ENCODE measurements at places on chromosomes 3 and 15.

DNA sequence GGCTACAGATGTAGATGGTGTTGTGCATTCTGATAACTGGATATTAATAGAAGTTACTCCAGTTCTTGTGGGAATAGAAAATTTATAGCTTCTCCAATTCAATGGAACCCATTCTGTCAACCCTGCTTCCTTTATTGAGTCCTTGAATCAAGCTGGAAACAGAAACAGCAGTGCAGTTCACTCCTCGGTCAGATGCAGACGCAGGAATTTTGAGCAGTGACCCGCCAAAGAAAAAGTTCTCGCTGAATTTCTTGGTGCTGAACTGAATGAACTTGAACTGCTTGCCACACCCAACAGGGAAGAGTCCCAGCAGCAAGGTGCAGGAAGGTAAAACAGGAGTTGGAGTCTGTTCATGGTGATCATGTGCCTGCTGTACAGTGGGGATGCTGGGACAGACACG is 10.3 kb downstream of the HRH1 start:
- no peak for DNase-seq

GRCh38 chr15:38252481-38253350 is at the start of gene SPRED1:
Gene SPRED1, plus strand, starts transcription at chr15:38252836. Its CDS starts 350 bp downstream, at chr15:38253186.
- peak; percentile 68 for DNase-seq

GRCh38 chr15:26394801-26395200 is 378.1 kb downstream of the GABRB3 start:
- DNase-seq: no peak

GRCh38 chr15:67579164-67579563 is 36.7 kb downstream of the MAP2K5 start:
- peak; percentile 65 for DNase-seq

- DNase-seq: no peak
Observed at GRCh38 chr15:69154684-69155083, 5.8 kb upstream of the GLCE start.

GRCh38 chr3:185756477-185756876 is 68.4 kb downstream of the IGF2BP2 start:
- no peak for DNase-seq

GRCh38 chr15:82571722-82572222 is 31.5 kb upstream of the RPS17 start:
- no peak for DNase-seq

- DNase-seq: no peak
Observed at GRCh38 chr3:34146596-34146995, 348.2 kb downstream of the PDCD6IP start.

- no peak for DNase-seq
Observed at GRCh38 chr15:96035091-96035490, 295.4 kb upstream of the NR2F2 start.

- DNase-seq: no peak
Observed at GRCh38 chr3:72380711-72381493, 467.3 kb downstream of the SHQ1 start.

DNA sequence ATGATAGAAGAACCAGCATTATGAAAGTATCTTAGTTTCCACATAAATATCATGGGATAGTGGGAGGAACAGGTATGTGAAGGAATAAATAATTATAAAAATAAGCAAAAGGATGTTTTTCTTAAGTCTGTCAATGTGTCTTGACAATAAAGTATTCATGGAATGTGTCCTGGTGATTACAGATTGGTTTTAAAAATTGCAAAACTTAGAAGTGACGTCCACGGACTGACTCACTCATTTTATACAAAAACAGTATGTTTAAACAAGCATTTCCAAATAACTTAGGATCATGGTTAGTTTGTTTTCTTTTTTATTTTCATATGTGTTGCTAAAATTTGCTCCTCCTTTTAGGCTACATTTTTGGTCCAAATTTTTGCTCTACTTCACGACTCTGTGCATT is 687.0 kb upstream of the NECTIN3 start:
- DNase-seq: no peak

- no peak for DNase-seq
Observed at GRCh38 chr15:99976811-99977271, 243.6 kb upstream of the LYSMD4 start.

DNA sequence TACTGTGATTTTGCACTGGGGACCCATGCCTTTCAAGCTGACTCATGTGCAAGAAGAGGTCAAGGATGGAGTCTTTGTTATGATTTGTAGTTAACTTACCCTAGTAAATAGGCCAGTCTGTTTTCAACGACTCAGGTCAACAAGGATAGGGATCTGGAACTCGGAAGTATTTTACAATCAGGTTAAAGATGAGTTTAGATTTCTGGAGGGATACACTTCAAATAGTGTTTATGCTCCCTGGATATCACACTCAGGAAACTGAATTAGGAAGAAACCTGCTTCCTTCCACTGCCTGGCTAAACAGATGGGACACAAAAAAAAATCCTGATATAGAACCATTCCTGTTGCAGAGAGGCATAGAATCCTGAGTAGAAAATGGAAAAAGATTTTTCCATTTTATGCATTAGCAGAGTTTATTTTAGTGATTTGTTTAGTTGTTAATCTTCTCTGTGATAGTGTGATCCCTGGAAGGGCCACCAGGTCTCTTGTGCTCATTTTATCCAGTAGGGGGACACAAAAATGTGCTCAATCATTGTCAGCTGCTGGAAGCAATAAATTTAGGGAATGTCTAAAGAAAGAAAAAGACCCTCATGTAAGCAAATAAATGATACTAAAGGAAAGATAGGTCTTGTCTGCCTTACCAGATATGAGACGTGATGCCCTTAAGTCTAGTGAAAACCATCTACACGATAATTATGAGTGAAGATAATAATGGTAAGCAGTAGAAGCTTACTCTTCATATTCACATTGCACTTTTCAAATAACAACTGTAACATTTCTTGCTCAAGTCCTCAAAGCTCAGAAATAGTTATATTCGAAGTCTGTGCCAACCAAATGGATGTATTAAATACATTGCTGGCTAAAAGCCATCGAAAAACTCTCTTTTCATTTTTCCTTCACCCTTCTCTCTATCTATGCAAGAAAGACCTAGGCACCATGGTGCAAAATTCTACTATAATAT is 452.1 kb upstream of the KCNMB2 start:
- peak; percentile 37 for DNase-seq

- DNase-seq: peak; percentile 13
Observed at GRCh38 chr3:129606636-129607390, at the start of gene PLXND1. Gene PLXND1, minus strand, starts transcription at chr3:129606676. Its CDS starts 37 bp downstream, at chr3:129606639.

DNA sequence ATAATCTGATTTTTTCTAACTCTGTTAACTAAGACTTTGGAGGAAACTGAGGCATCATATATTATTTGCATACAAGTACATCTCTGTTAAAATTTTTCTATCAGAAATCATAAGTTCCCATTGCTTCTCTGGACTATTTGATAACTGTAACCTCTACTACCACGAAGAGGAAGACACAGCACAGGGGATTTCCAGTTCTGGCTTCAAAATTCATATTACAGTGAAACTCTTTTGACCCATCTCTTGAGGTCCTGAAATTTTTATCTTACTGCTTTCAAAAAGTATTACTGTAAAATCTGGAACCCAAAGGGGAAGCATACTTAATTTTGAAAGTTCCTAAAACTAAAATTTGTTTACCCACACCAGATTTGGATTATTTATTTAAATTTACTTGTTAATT is 4.2 kb downstream of the PLSCR1 start:
- no peak for DNase-seq

- no peak for DNase-seq
Observed at GRCh38 chr3:56107157-56107556, 361.1 kb downstream of the ERC2 start.

DNA sequence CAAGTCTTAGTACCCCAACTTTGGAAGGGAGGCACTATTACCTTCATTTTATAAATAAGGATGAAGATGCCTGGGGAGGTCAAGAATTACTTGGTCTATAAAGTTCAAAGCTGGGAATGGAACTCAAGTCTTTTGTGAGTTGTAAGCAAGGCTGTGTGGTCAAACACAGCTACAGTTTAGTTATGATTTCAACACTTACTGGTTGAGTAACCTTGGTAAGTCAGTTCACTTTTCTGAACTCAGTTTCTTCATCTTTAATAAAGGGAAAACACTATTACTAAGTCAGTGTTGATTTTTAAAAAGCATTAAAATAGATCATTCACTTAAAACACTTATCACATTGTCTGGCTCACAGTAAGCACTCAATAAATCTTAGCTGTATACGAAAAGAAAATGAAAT is 200.4 kb upstream of the ADAMTS9 start:
- DNase-seq: no peak

GRCh38 chr3:159634483-159634882 is 354.2 kb upstream of the IL12A start:
- DNase-seq: peak; percentile 69

GRCh38 chr15:71048913-71049675 is 66.2 kb upstream of the THSD4 start:
- DNase-seq: no peak

All from NCI-H1417 (cell line).